ENCODE measurements at places on chromosomes 6 and 20. TPM values are rescaled to one million over a fixed set of nuclear protein-coding genes. Genes with fewer than 3 reads are reported as not detected.

DNA sequence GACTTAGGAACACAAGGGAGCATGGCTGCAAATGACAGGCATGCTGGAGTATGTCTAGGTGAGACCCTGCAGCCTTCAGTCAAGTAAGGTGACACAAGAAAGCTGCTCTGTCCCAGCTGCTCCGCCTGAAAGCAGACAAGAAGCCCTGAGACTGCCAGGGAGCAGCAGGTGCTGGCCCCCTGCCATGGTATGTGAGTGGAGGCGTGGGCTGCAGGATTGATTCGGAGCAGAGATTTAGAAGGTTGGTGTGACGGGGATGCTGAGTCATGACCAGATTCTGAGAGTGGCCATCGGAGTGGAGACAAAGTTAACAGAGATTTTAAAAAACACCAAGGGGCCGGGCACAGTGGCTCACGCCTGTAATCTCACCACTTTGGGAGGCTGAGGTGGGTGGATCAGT is 17.8 kb downstream of the LRP11 start:
- peaks cover 4% of the 10 kb centered on the region for H3K4me1 ChIP-seq
- H3K27ac ChIP-seq = no peak overlapping the region
- no peaks in the 10 kb centered on the region for H3K36me3 ChIP-seq
- no peak overlapping the region for H3K4me3 ChIP-seq
- peak; percentile 51 for DNase-seq

- H3K27ac ChIP-seq = no peak overlapping the region
- no peak for DNase-seq
- H3K27me3 ChIP-seq = peaks cover 10% of the 10 kb centered on the region
- no peak overlapping the region for H3K4me3 ChIP-seq
Measured at GRCh38 chr6:113328886-113329381, 528.2 kb upstream of the MARCKS start.

GRCh38 chr6:69867639-69867976 is 1.3 kb downstream of the COL19A1 start:
- peak overlapping the region; percentile 87 for H3K4me3 ChIP-seq
- DNase-seq = no peak
- peaks cover 12% of the 10 kb centered on the region for H3K27me3 ChIP-seq
- no peaks in the 10 kb centered on the region for H3K36me3 ChIP-seq
- no peak overlapping the region for H3K27ac ChIP-seq

DNA sequence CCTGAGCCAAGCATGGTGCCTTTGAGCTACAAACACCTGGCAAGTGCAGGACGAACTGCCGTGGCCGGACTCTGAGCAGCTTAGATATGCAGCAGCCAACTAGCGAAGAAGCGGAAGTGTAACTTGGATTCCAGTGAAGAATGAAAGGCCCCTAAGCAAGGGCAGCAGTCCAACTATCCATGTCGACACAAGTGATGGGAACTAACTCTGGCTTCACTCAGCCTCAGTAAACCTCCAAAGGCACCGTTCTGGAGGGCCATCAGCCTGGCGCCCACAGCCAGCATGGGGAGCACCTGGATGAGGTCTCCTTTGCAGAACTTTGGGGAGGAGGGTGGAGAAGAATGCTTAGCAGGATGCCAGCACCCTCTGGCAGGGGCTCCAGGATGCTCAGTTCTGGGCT is 78.4 kb upstream of the MLN start:
- H3K4me3 ChIP-seq = no peak overlapping the region
- no peak for DNase-seq
- H3K36me3 ChIP-seq = no peaks in the 10 kb centered on the region
- H3K27me3 ChIP-seq = no peaks in the 10 kb centered on the region
- H3K27ac ChIP-seq = no peak overlapping the region

The EYS gene
- 0.44 TPM for total RNA-seq

GRCh38 chr6:4113649-4114048 is 21.7 kb downstream of the ECI2 start:
- DNase-seq = no peak
- H3K4me3 ChIP-seq = no peak overlapping the region
- peaks cover 20% of the 10 kb centered on the region for H3K36me3 ChIP-seq
- no peaks in the 10 kb centered on the region for H3K27me3 ChIP-seq
- H3K4me1 ChIP-seq = no peaks in the 10 kb centered on the region
- no peak overlapping the region for H3K27ac ChIP-seq

All from endodermal cell (in vitro differentiated cells).